Activated CD4-positive, alpha-beta T cell treated with anti-CD3 and anti-CD28 coated beads for 4 hours (primary cell): ENCODE measurements at places on chromosomes 2 and 18.

GRCh38 chr2:42359304-42359964 is 1.6 kb downstream of the COX7A2L start:
- no peak for DNase-seq

DNA sequence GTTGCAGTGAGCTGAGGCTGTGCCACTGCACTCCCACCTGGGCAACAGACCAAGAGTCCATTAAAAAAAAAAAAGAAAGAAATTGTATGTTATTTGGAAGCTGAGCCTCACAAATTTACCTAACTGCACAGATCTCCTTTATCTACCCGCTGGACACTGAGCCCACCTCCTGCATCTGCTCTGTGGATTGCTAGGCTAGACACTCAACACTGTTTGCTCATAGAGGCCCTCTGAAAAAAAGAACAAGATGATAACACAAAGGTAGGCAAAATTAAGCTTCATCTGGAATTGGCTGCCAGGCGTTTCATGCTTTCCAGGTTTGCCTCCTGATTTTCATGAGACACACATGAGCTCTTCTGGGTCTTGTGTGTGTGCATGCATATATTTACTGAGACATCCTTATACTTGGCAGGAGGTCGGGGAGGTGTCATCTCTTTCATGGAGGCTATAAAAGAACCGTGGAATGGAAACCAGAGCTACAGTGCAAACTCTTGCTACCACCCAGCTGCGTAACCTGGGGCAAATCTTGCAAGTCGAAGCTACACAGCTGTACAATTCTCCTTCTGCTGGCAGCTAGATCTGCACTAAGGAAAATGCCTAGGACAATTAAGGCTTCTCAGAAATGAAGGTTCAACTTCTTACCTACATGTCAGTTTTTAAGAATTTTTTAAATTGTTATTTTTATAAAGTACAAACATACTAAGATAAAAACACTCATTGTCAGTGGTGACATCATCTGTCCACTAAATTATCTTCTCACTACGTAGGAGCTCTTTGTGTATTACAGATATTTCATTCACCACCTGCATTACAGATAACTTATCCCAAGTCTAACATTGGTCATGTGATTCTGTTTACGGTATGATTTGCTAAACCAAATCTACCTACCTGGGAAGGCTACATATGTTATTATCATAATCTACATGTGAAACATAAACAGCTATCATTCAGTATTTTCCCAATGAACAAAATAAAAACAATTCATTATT is 63.1 kb downstream of the CABYR start:
- no peak for DNase-seq

DNA sequence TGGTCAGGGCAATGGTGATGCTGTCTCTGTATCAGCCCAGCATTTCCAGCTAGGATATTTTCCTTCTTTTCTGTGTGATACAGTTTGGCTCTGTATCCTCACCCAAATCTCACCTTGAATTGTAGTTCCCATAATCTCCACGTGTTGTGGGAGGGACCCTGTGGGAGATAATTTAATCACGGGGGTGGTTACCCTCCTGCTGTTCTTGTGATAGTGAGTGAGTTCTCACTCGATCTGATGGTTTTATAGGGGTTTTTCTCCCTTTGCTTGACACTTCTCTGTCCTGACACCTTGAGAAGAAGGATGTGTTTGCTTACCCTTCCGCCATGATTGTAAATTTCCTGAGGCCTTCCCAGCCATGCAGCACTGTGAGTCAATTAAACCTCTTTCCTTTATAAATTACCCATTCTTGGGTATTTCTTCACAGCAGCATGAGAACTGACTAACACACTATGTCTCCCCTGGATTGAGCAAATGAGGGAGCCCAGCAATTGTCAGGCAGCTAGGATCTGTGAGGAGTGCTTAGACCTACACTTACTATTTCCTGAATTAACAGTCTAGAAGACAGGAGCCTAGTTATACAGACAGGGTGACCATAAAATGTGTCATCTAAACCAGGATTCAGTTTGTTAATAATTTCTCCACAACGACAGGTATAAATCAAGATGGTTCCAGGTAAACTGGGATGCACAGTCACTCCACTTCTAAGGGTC is 6.0 kb downstream of the SCN2A start:
- DNase-seq = no peak

DNA sequence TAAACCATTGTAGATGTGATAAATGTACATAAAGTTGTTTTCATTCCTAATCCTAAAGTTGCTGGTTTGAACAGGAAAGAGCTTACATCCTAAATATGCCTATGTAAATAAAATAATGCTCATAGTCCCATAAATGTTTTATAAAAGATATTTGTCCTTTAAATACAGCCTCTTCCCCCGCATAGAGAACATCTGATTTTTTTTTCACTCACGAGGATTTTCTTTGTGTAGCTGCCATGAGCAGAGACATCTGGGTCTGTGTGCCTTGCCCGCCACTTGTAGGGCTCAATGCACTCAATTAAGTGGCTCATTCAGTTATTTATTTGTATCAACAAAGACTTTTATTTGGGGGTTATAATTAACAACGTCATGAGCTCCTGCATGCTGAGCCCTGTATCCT is 72.8 kb downstream of the SOWAHC start:
- DNase-seq = no peak

GRCh38 chr2:109437325-109438090 is 176.3 kb downstream of the SEPTIN10 start:
- no peak for DNase-seq

DNA sequence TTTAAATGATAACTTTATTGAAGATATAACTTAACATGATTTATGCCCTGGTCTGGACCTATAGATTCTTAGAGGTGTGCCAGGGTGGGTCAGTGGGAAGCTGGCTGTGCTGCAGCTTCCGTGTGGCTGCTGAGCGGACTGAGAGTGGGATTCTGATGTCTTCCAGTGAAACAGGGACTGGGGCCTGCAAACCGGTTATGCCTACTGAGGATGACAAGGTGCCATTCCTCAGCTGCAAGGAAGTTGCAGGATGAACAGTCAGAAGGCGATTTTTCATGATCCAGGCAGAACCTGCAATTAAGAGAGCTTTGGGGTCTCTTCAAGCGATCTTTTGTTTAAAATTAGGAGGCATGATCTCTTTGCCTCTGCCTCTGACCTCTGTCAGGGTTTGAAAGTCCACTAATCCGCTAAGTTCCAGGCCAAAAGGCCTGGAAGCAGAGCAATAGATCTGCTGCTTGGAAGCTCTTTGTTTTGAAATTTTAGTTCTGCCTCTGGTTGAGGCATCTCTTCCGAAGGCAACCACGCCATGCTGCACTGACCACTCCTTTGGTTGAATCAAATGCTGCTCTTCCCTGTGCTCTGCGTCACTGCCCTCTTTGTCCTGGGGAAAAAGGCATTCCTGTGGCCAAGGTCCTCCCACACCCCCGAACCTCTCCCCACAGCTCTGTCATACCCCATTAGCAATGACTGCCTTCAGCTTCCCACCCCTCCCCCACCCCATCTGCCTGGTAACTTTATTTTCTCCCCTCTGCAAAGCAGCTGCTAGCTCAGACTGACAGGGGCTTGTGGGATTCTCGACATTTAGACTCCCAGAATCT is 2.0 kb downstream of the TMEM169 start:
- DNase-seq = no peak

GRCh38 chr2:66110608-66111007 is 324.3 kb upstream of the MEIS1 start:
- DNase-seq = no peak

DNA sequence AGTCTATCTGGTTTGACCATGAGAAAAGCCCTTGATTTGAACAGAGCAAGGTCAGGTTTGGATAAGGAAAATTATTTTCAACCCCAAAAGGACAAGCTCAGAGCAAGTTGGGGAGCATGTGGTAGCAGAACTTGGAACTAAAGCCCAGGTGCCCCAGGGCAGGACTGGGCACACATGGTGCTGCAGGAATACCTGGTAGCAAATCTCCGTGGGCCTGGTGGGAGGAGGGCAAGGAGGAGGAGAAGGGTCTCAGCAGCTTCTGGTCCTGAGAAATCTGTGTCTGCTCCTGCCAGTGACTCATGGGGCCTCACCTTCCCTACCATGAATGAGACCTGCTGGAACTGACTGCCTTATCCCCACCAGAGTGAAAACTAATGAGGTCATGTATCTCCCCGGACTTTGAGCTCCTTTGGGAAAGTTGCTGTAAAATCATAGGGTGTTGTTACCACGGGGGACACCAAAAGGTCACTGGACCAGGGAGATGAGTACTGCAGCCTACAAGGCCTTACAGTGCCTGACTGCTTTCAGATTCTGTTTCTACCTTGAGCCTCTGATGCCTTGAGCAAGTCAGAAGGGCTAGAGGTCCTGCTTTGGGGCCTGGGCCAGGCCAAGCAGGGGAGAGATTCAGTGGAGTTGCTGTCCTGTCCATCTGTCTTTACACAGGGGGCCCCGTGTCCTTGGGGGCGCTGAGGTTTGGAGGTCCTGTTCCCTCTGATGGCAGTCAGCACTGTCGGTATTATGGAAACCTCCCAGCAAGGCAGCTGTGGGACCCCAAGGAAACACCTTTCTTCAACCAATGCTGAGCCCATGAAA is 304.0 kb downstream of the MYCN start:
- DNase-seq = no peak

DNA sequence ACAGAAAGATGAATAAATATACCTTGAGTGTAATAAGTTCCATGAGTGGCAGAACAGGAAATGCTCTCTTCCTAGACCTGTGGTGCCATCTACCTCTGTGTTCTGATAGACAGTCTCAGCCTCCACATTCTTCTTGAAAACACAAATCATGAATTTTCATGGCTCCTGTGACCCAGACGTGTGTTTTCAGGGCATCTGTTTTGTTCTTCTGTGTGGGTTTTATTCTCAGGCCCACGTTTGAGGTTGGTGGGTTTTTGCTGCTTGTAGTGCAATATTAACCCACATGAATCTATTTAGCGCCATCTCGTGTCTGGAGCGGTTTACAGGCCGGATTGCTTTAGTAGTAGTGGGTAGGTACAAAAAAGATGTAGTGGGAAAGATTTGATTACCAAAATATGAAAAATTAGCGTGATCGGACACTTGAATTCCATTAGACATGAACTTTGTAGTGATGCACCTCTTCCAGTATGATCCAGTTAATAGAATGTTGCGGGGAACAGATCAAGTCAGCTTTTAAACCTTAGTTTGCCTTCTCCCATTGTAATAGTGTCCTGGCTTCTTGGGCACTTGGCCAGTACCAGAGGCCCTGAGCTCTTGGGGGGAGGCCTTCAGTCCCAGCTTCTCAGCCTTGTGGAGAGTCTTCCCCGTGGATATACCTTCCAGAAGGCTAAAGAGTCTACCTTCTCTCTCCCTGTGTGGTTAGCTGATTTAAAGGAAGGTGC is 256.5 kb downstream of the TPGS2 start:
- no peak for DNase-seq

DNA sequence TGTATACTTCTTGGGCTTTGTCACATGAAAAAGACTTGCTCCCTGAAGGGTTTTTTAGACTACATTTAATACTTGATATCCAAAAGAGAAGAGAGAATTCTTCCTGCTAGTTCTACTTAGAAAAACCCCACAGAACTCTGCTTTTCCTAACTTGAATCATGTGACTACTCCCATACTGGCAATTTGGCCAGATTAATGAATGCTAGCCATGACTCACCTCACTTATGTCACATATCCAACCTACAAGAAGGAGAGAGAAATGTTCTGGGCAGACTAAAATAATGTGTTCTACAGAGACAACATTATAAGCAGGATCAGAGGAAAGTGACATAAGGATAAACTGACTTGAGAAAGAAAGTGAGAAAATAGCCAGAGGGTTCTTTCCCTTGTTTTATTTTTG is 249.3 kb upstream of the GULP1 start:
- no peak for DNase-seq

DNA sequence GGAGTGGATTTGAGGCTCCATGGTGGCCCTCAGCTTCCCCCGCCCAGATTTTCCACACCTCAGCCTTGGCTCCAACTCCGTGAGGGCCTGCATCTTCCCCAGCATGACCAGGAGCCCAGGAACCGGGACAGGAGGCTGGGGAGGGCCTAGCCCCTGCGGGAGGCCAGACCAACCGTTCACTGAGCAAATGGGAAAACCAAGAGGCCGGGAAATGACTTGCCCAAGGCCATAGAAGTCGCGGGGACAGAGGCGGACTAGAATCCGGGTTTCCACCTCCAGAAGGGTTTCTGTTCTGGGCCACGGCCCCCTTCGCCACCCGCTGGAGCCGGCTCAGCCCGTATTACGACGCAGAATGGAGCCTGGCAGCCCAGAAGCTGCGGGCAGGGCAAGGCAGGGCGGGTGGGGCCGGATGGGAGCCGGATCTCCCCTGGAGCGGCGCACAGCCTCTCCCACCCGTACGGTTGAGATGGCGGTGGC is 7.9 kb upstream of the CRYBA2 start:
- no peak for DNase-seq

DNA sequence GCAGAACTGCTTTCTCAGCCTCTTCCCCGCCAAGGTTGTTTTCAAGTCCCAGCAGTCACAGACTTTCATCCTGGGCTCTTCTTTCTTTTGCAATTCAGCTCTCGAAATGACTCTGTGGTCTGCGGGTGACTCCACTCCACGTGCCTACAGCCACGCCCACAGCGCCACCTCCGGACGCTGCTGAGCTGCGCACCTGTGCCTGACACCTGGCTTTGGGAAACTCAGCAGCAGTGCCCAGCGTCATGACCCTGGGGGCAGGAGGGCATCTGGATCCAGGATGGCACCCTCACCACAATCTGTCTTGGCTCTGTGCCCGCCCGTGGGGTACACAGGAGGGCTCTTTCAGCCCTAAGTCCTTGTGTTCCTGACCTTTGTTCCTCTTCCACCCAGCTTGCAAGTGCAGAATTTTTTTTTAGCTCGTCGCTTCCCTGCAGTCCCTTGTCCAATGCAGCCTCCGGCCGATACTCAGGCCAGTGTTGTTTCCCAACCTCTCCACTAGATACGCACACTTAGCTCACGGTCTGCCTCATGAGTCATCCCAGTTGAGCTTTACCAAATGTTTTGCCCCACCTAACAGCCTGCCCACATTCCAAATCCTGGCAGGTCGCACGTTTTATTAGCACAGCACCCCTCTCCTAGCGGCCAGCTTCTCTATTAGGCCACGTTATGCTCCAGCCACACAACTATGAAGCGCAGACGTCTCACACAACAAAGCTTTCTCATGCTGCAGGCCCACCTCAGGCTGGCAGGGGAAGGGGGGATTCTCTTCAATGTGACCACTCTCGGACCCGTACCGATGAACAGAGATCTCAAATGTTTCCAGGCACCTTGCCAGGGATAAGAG is 6.5 kb upstream of the CAPN10 start:
- DNase-seq = peak; percentile 72
